NCI-H187 (cell line): ENCODE measurements at places on chromosomes 3 and 15.

DNA sequence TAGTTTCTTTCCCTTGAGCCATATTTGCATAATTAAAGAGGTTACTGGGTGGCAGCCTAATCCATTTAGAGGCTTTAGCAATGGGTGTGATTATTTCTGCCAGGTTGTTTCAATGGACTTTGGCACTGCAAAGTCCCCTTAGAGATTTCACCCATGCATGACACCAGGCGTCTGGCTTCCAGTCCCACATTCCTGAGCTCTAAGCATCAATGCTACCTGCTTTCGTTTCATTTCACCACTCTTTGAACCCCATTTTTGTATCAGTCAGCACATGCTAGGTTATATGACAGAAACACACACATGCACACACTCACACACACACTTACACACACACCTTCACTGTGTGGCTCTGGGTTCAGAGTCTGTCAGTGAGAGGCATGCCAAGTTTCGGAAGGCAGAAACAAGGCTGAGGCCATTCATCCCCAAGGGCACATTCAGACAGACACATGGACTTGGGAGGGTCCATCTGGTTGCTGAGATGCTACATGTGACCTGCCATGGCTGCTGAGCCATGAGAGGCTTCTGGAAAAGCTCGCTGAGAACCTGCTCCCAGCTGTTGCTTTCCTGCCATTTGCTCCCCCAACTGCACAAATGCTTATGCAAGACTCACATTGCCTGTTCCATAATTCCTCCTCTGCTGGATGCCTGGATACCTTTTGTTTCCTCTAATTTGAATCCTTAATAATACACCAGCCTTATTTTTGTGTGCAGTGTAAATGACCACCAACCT lies 354.1 kb downstream of the GABRG3 start:
- no peak for DNase-seq

DNA sequence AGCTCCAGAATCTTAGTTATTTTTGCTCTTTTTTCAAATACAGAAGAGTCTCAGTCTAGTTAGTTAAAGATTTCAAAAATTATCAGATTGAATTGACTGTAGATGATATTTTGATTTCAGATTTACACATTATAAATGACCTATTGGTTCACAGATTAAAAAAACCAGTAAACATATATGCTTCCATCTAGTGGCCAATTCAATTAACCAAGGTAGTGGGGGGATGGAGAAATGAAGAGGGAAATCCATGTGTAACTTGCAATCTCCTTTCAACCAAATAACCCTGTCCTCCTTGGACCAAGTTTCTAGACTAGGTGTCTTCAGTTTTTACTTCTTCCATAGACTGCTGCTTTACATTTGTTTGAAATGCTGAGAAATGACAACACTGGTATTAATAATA lies 789.8 kb downstream of the ROBO1 start:
- DNase-seq = no peak

GRCh38 chr3:153976891-153977554 lies 144.2 kb upstream of the ARHGEF26 start:
- DNase-seq = no peak

- DNase-seq = no peak
Observed at GRCh38 chr3:127226457-127226856, 33.5 kb downstream of the PRR23E start.

GRCh38 chr3:57109437-57110199 lies 49.2 kb downstream of the SPATA12 start:
- no peak for DNase-seq

DNA sequence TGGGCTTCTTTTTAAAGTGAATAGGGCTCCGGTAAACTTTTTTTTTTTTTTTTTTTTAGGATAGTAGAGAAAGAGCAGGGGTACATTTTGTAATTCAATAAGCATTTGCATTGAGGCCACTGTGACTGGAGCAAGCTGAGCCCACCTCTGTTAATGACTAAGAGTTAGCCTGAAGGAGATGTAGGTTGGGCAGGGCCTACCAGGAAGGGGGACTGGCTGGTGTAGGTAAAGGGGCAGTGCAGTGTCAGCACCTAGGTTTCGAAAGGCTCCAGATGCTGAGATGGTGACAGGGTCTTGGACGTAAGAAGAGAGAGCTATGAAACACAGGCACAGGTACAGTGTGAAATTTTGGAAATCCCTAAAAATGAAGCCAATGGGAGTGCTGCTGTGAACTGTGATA lies 30.7 kb downstream of the LPP start:
- no peak for DNase-seq
